AG04449 (cell line): ENCODE measurements at places on chromosomes 16 and 17.

DNA sequence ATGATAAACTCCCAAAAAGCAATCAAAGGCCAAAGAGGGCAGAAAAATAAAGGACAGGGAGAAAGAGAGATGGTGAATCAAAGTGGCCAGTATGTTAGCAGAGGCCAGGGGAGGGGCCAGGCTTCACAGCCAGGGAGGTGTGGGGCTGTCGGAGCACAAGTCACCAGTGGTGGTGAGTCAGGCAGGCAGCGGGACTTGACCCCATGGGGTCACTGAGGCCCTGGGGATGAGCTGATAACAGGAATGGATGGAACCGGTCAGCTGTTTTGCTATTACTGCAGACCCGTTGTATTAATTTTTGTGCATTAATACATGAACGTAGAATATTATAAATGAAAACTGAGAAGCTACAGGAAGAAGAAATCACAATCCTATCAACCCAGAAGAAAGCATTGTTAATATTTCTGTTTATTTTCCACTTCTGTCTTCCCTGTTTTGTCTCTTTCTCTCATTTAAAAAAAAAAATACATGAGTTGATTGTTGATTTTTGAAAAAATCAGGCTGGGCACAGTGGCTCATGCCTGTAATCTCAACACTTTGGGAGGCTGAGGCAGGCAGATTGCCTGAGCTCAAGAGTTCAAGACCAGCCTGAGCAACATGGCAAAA is 106.9 kb downstream of the SOCS1 start:
- DNase-seq, result no peak

DNA sequence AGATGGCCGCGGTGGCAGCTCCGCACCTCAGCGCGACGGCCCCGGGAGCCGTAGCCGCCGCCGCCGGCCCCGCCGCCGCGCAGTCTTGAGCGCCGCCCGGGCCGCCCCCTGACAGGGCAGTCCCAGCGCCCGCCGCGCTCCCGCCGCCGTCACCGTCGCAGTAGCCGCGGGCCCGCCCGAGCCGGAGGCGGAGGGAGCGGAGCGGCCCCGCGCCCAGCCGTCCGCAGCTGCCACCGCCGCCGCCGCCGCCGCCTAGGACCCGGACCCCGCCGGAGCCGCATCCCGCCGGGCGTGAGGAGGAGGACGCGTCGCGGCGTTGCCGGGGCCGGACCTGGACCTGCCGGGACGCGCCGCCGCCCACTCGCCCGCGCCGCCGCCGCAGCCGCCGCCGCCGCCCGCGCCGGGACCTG is 218 bp downstream of the TNRC6C start:
- DNase-seq, result no peak

GRCh38 chr16:66507731-66508239 is 42.1 kb downstream of the TK2 start:
- DNase-seq, result no peak

DNA sequence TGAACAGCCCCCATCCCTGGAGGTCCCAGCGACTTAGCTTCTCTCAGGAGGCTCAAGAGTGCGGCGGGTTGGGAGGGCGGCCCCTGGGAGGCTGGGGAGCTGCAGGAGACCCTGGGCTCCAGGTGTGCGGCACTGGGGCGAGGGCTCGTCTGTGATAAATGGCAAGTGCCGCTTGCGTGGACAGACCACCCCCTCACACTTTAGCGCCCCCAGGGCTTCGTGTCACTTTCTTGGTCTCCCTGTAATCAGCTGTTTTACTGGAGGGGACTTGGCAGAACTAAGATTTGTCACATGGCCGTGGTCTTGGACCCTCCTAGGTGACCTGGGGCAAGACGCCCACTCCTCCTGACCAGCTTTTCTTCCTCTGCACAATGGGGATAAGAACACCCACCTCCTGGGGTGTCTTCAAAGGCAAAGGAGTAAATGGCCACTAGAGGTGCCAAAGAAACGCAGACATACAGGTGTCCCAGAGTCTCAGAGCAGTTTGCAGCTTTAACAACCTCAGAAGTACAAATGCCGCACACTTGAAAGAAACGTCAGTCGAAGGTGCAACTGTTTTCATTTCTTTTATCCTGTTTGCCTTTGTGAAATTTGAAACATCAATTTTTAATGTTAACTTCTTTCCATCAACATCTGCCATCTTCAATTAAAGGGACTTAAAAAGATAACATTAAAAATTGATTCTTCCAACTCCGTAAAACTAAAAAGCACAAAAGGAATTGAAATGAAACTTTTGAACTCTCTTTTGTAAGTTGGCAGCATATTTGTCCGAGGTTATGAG is 946 bp downstream of the OSGIN1 start:
- no peak for DNase-seq

DNA sequence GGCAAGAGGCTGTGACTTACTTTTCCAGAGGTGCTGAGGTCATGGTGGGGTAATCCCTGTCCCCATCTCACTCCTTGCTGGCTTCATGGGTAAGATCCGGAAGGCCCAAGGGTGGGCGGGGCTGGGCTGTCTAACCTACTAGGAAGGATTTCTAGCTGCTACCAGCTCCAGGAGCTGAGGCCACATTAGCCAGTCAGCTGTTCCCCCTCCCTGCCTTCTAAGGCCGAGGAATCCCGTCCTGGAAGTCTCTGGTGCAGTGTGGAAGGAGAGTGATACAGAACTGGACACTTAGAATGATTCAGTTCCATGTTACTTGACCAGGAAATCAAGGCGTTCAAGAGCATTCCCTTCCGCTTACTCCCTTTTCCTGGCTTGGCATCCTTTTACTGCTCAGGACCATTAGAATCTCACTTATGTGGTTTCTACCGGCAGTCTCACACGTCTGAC is 8.9 kb downstream of the GNGT2 start:
- peak; percentile 46 for DNase-seq

GRCh38 chr17:44565866-44566443 is 8.7 kb downstream of the FZD2 start:
- no peak for DNase-seq
